ENCODE measurements at places on chromosomes 13 and 19.

DNA sequence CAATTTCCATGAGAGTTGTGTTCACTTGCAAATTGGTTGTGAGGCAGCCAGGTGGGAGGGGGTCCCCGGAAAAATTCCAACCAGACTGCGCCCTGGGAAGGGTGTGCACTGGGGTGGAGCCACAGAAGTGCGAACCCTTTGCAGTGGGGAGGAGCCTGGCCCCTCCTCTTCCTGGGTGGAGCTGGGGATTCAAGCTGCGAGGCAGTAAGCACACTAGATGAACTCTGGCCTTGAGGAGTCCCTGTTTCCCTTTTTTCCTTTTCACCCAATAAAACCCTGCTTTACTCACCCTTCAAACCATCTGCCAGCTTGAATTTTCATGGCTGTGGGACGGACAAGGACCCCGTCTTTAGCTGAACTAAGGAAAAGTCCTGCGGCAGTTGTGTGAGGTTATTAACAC lies 31.0 kb upstream of the MBNL2 start:
- DNase-seq = no peak

- no peak for DNase-seq
These were observed 121.0 kb upstream of the MAB21L1 start for GRCh38 chr13:35597451-35597850.

DNA sequence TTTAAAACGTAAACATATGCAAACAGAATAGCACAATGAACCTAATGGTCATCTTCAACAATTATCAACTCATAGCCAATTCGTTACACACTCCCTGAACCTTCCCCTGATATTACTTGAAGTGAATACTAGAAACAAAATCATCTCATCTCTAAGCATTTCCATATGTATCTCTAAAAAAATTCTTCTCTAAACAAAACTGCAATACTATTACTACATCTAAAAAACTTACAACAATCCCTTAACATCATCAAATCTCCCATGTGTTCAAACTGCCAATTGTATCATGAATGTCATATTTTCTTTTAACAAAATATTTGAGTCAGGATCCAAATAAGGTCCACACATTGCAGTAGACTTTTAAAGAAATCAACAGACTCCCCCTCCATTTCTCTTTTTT lies 61.4 kb downstream of the FRY start:
- DNase-seq = no peak

- DNase-seq = peak; percentile 93
These were observed 1.5 kb upstream of the ATP5F1D start for GRCh38 chr19:1239796-1240737.

DNA sequence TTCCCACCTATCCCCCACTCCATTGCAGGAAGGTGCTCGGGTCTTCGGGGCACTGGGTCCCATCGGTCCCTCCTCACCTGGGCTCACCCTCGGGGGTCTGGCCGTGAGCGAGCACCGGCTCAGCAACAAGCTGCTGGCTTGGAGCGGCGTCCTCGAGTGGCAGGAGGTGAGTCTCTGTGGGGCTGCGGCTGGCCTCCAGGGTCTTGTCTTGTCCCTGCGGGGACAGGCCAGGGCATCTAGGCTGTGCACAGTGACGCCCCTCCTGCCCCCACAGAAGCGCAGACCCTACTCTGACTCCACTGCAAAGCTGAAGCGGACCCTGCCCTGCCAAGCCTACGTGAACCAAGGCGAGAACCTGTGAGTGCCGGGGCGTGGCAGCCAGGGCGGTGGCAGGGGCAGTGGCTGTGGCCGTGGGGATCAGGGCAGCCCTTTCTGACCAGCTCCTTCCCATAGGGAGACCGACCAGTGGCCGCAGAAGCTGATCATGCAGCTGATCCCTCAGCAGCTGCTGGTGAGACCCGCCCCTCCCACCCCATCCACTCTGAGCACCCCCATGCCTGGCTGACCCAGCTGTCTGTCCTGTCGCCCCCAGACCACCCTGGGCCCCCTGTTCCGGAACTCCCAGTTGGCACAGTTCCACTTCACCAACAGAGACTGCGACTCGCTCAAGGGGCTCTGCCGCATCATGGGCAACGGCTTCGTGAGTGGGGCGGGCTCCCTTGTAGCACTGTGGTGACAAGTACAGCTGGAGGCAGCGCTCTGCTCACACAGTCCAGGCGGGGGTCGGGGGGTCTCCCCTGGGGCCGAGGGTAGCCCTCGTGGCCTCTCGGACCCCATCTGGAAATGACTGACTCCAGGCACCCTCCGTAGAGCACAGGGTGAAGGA lies 3.7 kb downstream of the PTOV1 start:
- no peak for DNase-seq

GRCh38 chr19:28578786-28579505 lies 634.0 kb downstream of the UQCRFS1 start:
- DNase-seq = no peak

DNA sequence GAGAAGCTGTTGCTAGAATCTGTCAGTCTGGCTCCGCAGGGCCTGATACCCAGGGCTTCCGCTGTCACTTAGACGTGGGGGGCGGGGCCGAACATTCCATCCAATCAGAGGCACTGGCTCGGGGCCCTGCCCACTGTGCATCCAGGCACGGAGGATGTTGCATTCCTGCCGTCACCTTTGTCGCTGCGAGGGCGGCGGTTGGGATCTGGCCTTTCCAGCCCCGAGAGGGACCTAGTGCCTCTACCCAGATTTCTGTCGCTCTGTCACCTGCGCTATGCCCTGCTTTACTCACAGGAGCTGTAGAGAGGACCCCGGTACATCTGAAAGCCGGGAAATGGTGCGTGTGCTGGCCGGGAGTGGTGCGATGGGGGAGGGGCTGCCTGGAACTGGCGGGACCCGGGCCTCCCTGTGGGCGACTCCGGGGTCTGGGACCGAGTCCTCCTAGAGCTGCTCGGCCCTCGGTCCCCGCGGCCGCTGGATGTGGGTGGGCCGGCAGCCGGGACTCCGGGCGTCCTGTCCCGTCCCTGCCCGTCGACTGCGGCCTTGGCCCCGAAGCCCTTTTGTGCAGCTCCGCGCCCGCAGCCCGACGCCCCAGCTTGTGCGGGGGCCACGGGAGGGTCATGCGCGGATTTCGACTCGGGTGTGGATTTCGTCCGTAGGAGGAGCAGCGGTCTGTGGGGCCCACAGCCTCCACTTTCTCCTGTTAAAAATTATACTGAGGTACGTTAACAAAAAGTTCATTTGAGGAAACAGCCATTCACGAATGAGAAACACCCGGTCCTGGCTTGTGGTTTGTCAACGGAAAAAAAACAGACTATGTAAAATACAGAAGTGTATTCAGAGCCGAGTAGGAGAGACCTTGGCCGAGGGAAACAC lies at the start of gene ZNF439:
ZNF439 (plus strand) TSS at position 133 of the 876 bp plus-strand sequence; CDS start at position 275, 142 bp downstream.
- peak; percentile 88 for DNase-seq

DNA sequence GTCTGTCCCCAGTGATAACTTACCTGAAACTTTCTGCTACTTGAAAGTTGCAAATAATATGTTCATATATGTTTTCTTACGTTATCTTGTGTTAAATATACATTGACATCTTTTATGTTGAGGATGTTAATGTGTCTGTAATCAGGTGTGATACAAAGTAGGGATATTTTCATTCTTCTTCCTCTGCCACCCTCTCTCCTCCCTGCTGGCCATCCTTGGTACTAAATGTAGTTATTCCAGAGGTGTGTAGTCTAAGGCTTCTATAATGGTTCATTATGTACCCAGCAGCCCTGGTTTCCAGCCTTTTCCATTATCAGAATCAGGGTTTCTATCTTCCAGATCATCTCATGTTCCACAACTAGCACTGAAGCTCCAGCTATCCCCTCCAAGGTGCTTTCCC lies 606.7 kb upstream of the KLHL1 start:
- DNase-seq = no peak

DNA sequence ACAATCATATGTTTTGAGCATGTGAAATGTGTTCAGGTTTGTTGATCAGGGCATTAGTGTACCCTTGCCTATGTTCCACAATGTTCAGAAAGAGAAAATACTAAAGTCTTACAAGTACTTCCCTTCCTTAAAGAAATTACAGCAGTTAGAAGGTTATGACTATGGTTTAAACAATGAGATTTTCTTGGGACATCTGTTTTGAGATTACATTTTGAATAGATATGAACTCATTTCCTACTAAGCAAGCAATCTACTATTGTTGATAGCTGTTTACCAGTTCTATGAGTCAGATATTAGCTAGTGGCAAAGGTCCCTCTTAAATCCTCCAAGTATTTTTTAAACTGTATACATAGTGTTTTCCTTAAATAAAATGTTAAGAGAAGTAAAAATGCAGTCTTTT lies 241.3 kb downstream of the DACH1 start:
- DNase-seq = no peak

- DNase-seq = no peak
These were observed 47.7 kb upstream of the SPATA13 start for GRCh38 chr13:24112791-24113190.

GRCh38 chr13:45607931-45608330 lies 7.6 kb downstream of the ERICH6B start:
- no peak for DNase-seq

GRCh38 chr19:9934132-9934950 lies 2.0 kb downstream of the OLFM2 start:
- peak; percentile 72 for DNase-seq
